ENCODE measurements at places on chromosomes 3 and 15.

DNA sequence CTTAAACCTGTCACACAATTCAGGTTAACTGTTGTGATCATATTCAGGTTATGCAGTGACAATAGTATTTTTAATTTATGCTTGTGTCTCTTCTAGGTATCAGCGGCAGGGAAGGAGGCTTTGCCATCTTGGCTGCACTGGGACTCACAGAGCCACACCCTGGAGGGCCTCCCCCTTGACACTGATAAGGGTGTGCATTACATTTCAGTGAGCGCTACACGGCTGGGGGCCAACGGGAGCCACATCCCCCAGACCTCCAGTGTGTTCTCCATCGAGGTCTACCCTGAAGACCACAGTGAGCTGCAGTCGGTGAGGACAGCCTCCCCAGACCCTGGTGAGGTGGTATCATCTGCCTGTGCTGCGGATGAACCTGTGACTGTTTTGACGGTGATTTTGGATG, 23.6 kb upstream of the BSN start:
- no peak for DNase-seq

- DNase-seq, result no peak
These were observed 19.8 kb downstream of the TNFAIP8L3 start for GRCh38 chr15:51074926-51075325.

DNA sequence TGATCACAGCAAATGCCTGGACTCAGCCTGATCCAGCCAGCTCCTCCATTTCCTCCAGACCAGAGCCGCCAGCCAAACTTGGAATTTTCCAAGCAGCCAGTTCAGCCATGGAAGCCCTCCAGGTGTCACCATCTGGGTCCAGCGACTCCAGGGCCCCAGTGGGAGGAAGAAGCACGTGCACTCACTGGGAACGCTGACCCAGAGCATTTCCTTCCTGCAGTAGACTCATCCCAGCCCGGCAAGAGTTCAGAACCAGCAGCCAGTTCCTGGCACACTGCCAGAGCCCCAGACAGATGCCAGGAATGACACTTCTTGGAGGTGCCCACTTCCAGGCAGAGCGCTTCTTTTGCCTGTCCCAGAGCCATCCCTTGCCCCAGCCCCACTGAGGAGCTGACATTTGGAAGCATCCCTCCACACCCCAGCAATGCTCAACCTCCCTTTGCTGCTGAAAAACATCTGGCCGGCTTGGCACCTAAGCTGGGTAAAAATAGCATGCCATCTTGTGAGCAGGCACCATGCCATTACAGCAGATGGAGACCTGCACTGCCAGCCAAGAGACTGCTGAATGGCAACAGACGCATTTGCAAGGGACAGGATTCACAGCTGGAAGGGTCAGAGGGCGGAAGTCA, 460.3 kb upstream of the PROK2 start:
- no peak for DNase-seq

DNA sequence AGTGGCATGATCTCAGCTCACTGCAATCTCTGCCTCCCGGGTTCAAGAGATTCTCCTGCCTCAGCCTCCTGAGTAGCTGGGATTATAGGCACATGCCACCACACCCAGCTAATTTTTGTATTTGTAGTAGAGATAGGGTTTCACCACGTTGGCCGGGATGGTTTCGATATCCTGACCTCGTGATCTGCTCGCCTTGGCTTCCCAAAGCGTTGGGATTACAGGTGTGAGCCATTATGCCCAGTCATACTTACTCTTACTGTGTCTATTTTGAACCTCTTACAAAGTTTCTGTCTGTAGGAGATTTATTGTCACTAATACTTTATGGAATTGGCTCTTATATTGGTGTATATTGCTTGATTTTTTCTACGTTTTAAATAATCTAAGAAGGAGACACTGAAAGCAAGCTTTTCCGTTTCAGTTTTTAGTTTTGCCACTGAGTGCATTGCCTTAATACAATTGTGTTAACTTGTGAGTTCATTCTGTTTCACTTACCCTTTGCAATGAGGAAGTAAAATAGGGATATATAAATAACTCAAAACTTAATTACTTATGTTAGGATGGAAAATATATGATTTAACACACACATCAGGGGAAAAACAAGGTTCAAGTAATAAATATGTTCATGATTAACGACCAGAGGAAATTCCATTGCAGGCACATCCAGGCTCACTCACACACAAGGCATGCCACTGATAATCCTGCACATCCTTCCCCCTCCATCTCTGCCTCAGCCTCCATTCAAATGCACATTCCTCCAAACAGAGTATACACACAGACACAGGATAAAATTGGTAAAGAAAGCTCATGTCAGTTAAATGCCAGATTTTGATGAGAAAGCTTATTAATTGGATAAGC, 279.3 kb upstream of the RASGRP1 start:
- DNase-seq, result no peak

- peak; percentile 40 for DNase-seq
These were observed 19.6 kb upstream of the MOBP start for GRCh38 chr3:39447637-39448483.

- no peak for DNase-seq
These were observed 161.8 kb upstream of the IQSEC1 start for GRCh38 chr3:13235079-13235478.

- no peak for DNase-seq
These were observed 57.4 kb upstream of the ACKR4 start for GRCh38 chr3:132539681-132540080.

- DNase-seq, result no peak
These were observed 432.8 kb downstream of the MAGI1 start for GRCh38 chr3:65605876-65606432.
